ENCODE measurements at places on chromosomes 5 and 9.

DNA sequence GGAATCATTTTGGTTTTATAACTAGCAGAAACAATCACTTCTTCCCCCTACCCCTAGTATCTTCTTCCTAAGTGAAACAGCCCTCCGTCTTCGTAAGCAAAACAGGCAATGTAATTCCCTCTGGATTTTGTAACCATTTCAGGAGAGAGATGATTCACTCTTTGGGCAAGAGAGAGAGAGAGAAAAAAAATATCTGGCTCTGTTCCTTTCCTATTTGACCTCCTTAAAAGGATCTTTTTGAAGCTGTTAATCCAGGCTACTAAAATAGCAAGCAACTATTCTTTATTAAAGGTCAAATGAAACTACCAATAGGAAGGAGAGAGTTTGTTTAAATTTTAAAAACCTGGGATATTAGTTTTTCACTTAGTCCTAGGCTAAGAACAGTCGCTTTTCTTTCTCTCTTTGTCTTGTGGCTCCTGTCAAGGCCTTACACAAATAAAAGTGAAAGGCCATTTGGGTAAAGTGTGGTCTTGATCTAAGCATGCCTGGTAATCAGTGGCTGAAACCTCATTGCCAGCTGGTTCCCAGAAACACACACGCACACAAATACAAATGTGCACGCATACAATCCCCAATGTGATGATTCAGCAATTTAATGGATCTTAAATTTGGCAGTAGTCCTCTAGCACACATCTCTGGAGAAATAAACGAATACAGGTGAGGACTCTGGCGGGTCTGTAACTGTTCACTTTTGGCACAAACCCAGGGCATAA is 70.2 kb downstream of the PRUNE2 start:
- DNase-seq: no peak

DNA sequence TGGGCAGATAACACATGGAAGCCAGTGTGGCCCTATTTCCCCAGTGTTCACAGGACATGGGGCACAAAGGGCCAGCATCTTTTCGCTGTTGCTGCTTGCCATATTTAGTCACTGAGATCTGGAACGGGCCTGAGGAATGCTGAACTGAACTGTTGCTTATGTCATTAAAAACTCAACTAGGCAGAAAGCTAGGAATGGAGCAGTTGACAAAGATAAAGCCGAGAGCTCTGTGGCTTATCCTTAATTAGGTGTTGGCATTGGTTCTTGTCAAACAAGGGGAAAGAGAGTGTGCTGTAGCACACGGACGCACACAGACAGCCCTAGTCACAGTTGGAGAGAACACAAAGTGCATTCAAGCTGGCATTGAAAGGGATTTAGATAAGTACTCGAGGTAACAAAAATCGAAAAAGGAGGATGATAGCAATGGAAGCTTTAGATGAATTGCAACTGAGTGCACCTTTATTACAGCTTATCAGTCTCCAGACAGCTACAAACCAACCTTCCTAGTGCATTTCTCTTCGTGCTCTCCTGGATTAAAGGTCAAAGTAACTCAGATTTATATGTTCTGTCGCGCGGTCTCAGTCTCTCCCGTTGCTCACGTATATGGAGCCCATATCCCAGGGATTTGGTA is 450.2 kb upstream of the ZNF608 start:
- no peak for DNase-seq

GRCh38 chr5:95281226-95281625 is 3.7 kb downstream of the MCTP1 start:
- DNase-seq: no peak

DNA sequence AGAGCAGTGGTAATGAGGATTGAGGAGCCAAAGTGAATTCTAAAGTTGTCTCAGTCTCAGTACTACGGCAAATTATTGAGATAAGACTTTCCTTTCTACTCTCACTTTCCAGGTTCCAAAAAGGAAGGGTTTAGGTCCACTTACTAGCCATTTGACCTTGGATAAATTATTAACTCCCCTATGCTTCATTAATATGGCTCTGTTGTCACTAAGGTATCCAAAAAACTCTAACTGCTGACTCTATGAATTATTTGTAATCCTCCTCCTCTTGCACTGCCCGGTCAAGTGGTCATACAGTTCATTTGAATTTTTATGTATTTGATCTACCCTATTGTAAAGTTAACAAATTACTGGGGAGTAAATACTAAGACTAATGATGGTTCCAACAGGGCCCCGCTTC is 17.7 kb upstream of the UGCG start:
- no peak for DNase-seq

DNA sequence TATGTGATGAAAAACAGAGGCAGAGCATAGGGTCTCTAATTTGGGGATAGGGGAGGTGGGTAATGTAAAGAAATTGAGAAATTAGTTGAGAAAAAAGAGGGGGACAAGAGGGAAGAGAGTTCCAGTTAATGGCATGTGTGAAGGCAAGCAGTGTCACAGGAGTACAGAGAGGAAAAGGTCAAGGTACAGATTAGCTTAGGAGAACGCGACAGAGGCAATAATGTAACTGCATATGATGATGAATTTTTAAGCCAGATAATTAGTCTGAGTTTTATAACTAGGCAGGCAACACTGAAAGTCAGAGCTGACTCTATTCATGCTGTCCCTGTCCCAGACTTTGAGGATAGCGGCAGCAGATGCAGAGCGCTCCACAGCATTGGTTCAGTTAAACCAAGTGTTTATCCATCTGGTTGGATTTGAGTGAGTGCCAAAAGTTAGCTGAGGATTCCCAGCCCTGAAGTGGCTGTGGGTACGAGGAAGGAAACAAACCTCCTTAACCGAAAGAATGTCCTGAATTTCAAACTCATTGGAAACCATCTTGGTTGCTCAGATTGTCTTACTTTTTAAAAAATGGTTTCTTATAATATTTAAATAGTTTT is 315.2 kb downstream of the ARHGAP26 start:
- no peak for DNase-seq

GRCh38 chr5:177427211-177427822 is 841 bp downstream of the GRK6 start:
- no peak for DNase-seq

DNA sequence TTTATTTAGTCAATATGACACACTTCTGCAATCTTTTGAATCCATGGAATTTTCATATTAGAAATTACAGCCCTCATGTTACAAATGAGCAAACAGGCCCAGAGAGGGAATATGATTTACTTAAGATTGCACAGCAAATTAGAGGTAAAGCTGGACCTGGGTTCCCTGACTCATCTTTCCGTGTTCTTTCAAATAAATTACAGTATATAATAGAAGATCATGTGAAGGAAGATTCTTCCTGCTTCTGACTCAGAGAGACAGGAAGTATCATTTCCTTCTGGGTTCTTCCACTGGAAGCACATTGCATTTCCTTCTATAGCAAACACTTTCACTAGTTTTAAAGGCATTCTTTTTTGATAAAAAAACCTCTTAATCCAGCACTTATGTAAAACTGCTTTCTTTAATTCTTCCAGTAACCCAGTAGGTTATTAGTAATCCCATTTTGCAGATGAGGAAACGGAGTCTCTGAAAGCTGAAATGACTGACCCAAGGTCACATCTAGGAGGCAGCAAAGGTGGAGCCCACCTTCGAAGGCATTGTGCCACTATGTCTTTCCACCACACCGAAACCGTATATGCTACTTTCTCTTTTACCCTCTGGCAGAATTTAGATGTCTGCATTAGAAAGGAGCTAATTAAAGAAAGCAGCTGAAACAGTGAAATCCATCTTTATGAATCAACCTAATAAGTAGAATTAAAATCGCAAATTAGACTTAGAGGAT is 566.7 kb upstream of the KLF4 start:
- DNase-seq: no peak

DNA sequence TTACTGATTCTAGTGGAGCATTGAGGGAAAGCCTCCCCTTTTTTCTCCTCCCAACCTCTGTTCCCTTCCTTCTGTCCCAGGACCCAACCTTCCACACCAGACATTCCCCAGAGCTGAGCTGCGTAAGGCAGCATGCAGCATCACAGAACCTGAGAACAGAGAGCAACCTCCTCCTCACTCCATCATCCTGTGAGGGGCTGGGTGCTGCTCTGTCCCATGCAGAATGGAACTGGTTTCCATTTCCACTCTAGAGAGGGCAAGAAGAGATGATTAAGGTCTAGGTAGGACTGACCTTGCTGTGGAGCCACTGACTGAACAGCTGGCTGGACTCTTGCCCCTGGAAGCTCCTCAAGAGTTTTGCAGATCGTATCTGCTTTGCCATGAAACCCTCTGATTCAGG is 30.1 kb upstream of the IL7R start:
- no peak for DNase-seq

GRCh38 chr9:99431103-99431502 is 209.0 kb downstream of the SEC61B start:
- no peak for DNase-seq

- DNase-seq: no peak
Measured at GRCh38 chr5:15695215-15695731, 195.3 kb downstream of the FBXL7 start.

- no peak for DNase-seq
Measured at GRCh38 chr5:29777373-29777772, 1416.1 kb upstream of the CDH6 start.

DNA sequence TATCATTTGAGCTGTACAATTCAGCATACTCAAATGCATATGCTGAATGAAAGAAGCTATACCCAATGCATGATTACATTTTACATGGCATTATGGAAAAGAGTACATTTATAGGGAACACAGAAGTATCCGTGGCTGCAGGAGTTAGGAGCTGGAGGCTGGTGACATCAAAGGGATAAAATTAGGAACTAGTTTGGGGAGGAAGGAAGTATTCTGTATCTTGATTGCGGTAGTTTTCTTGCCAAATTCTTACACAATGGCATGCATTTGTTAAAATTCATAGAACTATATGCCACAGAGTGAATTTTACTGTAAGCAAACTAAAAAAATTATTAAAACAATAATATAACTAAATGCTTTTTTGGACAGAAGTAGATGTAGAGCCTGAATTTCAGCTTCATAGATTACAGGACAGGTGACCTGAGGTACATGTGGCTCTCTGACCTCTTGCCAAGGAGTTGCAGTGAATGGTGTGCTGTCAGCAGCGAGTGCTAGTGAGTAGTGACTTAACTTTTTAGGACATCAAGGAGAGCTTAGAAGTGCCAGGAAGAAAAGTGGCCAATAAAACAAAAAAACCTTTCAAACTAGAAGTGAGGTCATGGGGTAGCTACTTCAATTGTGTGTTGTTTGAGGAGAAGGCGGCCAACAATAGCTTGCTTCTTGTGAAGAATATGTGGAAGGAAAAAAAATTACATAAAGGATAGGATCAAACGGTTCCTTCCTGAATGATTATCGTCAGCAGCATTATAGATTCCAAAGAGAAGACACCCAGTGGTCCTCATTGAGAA is 514.9 kb upstream of the CLINT1 start:
- no peak for DNase-seq

GRCh38 chr9:121776739-121777637 is 125.6 kb downstream of the DAB2IP start:
- DNase-seq: no peak

DNA sequence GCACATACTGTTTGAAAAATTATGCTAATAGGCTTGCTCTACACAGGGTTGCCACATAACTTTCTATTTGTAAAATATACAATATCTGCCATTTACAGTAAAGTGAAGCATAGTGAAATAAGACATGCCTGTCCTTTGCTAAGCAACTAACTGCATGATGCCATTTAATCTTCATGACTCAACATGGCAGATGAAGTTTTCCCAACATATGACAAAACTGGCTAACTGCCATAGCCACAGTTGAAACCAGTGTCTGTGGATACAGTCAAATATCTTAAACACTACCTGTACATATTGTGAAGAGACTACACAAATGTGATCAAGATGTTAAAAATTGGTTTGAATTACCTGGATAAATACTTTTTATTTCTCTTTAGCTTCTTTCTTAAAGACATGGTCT is 3.1 kb upstream of the DMAC1 start:
- DNase-seq: no peak

DNA sequence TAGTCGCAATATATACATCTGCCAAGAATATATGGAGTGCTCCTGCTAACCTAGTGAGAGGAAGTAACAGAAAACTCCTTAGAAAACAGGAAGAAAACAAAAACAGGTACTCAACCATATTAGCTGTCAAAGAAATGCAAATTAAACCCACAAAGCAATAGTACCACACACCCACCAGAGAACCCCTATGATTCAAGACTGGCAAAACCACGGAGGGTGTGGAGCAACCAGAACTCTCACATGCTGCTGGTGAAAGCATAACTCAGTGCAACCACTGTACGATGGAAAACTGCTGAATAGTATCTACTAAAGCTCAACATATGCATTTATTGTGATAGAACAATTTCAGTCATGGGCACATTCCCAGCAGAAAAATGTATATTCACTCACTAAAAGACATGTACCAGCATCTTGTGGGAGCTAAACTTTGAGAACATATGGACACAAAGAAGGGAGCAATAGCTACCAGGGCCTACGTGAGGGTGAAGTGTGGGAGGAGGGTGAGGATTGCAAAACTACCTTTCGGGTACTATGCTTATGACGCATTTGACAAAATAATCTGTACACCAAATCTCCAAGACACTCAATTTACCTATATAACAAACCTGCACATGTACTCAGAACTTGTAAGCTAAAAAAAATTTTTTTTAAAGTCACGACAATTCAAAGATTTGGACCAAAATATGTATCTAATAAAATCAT is 34.0 kb downstream of the PTPN3 start:
- DNase-seq: no peak

DNA sequence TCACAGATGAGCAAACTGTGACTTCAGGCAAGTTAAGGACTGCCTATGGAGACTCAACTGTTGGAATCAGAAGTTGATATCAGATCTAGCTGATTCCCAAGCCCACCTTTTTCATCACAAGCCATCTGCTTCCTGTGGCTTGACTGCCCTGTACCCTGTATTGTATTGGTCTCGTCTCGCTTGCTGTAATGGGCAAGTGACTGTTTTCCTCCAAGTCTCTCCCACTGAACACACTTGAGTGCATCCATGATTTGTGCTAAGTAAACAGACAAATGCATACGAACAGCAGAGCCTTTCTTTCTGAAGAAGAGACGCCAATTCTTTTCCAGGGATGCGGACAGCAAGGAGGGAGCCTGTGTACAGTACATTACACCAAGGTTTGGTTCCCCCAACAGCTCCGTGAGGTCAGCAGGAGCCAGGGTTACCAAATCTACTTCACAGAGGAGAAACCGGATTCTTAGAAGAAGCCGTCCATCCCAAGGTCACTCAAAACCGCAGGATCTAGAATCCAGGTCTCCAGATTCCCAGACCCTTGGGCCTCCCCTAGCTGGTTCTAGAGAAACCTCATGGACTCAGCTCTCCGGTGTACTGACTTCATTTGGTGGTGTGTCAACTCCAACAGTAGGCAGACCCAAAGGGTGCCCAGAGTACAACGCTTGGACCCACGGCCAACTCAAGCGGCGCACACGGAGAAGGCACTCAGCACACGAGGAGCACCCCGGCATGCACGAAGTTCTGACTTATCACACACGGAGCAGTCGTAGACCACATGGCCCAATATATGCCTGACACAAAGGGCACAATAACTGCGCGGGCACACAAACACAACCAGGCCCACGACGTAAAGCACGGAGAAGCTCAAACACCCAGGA is 1.1 kb downstream of the BAG1 start:
- DNase-seq: peak; percentile 49
